Left lung (tissue), 14 donors: ENCODE measurements at places on chromosomes 13 and 19. TPM values are rescaled to one million over a fixed set of nuclear protein-coding genes. Genes with fewer than 3 reads are reported as not detected.

Gene ZNF284
- 6.1 TPM for polyA plus RNA-seq

Gene MIA
- polyA plus RNA-seq = 3.5 TPM

Gene OR7D2
- 0.14 TPM for polyA plus RNA-seq

DNA sequence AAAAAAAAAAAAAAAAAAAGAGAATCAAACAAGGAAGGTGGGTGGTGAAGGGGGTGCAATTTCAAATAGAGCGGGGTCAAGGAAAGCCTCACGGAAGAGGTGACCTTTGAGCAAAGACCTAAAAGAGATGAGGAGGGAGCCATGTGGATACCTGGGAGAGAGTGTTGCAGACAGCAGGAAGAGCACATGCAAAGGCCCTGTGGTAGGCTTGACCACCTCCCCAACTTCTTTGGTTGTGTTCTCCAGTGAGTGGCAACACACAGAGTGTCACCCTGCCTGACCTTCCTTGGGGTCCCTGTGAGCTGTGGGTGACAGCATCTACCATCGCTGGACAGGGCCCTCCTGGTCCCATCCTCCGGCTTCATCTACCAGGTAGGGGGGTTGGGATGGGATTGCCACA is 11.4 kb downstream of the PALM3 start:
- H3K27ac ChIP-seq = no peak overlapping the region
- no peaks in the 10 kb centered on the region for H3K27me3 ChIP-seq
- no peaks in the 10 kb centered on the region for H3K36me3 ChIP-seq

- peaks cover 5% of the 10 kb centered on the region for H3K4me1 ChIP-seq
- H3K36me3 ChIP-seq = no peaks in the 10 kb centered on the region
- peaks cover 59% of the 10 kb centered on the region for H3K27me3 ChIP-seq
- no peak for DNase-seq
- H3K4me3 ChIP-seq = no peak overlapping the region
Measured at GRCh38 chr19:39518458-39518857, 3.5 kb downstream of the SELENOV start.

GRCh38 chr13:109782823-109783431 is 3.5 kb downstream of the IRS2 start:
- peaks cover 8% of the 10 kb centered on the region for H3K27me3 ChIP-seq
- H3K36me3 ChIP-seq = no peaks in the 10 kb centered on the region
- DNase-seq = no peak
- H3K27ac ChIP-seq = no peak overlapping the region
- H3K4me1 ChIP-seq = peaks cover 74% of the 10 kb centered on the region
- no peak overlapping the region for H3K4me3 ChIP-seq

- DNase-seq = no peak
- no peak overlapping the region for H3K4me3 ChIP-seq
- no peaks in the 10 kb centered on the region for H3K27me3 ChIP-seq
- no peaks in the 10 kb centered on the region for H3K36me3 ChIP-seq
Measured at GRCh38 chr13:97120346-97120745, 101.8 kb upstream of the MBNL2 start.

- H3K27ac ChIP-seq = no peak overlapping the region
- no peak for DNase-seq
- H3K4me3 ChIP-seq = no peak overlapping the region
- H3K27me3 ChIP-seq = no peaks in the 10 kb centered on the region
- H3K36me3 ChIP-seq = no peaks in the 10 kb centered on the region
- no peaks in the 10 kb centered on the region for H3K4me1 ChIP-seq
Measured at GRCh38 chr13:59641261-59641660, 522.5 kb downstream of the DIAPH3 start.

GRCh38 chr13:64369121-64369520 is 2861.0 kb downstream of the PCDH9 start:
- DNase-seq = no peak
- no peaks in the 10 kb centered on the region for H3K27me3 ChIP-seq
- H3K27ac ChIP-seq = no peak overlapping the region
- no peak overlapping the region for H3K4me3 ChIP-seq
- H3K4me1 ChIP-seq = no peaks in the 10 kb centered on the region
